NCI-H187 treated with DMSO at 0.1 percent for 48 hours (cell line): ENCODE measurements at places on chromosomes 11 and 22.
A peak's percentile ranks its signal among the peaks of the same experiment; 100 is the strongest.

DNA sequence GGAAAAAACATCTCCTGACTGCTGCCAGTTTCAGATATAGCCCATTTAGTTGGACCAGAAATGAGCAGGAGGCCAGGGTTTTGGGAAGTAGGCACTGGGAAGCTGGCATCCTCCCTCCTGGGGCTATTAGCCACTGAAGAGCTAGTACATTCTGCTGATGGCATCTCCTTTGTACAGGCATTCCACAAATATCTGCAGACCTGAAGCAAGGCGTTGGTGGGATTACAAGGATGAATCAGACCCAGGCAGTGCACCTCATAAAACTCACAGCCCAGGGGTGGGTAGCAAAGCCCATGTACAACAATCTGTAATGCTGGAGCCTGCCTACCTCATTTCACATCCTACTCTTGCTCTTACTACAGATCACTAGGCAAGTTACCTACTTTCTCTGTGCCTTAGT lies 27.5 kb upstream of the POU2AF1 start:
- DNase-seq: no peak

DNA sequence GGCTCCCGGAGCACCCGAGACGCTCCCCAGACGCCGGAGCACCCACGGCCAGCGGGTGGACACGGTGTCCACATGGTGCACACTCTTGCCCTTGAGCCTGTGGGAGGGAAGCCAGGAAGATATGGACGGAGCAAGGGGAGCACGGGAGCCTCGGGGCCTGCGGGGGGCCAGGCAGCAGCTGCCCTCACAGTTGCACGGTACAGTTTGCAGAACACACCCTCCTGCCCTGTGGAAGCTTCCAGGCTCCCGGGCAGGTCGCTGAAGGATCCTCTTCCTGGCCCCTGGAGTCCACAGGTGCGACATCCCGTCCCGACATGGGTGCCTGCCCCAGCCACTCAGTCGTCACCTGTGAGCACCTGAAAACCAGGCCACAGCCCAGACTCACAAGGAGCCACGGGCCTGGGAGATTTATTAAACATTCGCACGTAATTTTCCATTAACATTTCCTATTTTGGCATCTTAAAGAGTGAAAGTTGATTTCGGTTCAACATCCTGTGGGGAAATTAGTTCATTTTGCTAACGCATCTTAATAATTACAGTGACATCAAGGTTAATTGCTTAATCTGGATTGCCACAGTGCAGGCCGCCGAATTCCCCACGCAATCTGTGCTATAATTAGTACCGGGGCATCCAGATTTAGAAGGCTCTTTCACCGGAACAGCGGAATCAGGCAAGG lies 253.3 kb downstream of the BRD1 start:
- no peak for DNase-seq

DNA sequence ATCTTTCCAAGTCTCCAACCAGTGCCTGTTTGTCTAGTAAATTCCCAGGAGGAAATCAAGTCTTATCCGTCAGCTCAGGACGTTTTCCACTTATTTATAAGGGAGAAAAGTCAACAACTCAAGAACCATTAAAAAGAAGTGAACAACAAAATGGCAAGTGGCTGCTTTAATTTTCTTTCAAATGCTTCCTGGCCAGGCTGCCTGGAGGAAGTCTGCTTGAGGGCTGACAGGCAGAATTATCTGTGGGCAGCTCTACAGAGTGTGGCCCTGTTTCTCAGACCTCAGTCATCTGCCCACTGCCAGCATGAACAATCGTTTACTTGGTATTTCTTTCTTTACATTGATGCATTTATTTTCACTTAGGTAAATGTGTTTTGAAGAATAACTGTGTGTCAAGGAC lies 281.9 kb upstream of the ISX start:
- DNase-seq: no peak

DNA sequence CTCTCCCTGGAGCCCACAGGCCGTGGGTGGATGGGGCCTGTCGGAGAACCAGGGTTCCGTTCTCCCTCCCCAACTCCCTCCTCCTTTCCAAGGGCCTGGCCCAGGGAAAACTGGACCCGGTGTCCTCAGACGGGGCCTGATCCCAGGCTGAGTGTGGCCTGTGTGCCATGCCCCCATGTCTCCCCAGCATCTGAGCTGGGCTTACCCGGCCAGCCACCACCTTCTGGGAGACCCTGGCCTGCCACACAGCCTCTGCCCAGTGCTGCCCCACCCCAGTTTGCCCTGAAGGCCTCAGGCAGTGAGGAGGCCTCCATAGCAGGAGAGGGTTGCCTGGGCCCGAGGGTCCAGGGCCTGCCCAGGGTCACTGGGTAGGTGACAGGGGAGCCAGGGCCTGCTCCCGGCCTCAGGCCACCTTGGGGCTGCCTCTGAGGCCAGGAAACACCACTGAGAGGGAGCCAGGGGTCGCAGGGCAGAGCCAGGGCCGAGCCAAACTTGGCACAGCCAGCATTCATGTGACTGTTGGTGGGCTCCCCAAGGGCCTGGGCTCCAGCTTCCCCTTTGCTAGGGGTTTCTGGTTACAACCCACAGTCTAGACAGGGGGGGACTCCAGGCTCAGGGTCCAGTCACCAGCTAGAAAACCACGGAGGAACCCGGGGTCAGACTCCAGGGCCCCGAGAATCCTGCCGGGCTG lies 590 bp upstream of the IFITM10 start:
- DNase-seq: no peak

DNA sequence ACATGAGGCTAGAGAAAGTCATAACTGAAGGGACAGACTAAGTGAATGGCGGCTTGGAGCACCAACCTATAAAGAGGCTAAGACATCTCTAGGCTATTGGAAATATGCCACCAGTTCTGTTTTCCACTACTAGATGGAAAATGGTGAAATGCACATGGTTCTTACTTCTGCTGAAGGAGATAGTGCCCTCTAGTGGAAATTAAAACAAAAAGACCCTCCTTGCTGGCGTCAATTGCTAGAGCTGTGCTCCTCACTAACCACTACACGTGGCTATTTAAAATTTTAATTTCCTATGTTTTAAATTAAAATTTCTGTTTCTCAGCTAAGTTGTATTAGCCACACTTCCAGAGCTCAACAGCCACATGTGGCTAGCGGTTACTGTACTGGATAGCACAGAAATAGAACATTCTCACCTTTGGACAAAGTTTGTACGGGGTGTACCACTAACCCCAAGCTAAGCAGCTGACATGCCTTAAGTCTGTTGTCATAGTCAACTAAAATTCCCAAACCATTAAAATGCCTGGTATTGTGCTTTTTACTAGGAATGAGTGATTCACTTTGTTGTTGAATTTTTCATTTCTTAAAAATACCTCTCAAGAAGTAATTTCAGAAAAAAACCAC lies 34.1 kb upstream of the CALCA start:
- DNase-seq: peak; percentile 22
